CD4-positive, alpha-beta T cell treated with Interferon gamma for 1 hour (primary cell): ENCODE measurements at places on chromosomes 12 and 14.

- no peak for DNase-seq
Observed at GRCh38 chr12:84704856-84705255, 207.7 kb downstream of the SLC6A15 start.

- DNase-seq: no peak
Observed at GRCh38 chr12:62728741-62729140, 206.2 kb downstream of the PPM1H start.

- DNase-seq: no peak
Observed at GRCh38 chr12:105581420-105581819, 250.9 kb downstream of the C12orf75 start.

DNA sequence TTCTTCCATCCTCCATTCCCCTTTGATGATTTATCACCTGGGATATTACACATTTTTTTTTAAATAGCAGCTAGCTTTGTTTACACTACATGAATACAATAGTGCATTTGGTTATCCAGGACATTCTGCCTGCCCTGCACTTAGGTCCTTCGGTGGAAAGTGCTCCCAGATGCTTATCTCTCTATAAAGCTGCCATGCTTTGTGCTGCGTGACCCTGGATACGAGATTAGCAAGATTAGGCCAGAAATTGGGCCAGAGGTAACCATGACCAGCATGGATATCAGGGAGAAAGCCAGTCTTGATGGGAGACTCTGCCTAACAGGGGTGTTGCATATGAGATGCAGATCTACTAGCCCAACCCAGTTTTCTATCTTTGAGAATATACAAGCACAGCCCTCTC lies 12.1 kb upstream of the KRT83 start:
- no peak for DNase-seq

DNA sequence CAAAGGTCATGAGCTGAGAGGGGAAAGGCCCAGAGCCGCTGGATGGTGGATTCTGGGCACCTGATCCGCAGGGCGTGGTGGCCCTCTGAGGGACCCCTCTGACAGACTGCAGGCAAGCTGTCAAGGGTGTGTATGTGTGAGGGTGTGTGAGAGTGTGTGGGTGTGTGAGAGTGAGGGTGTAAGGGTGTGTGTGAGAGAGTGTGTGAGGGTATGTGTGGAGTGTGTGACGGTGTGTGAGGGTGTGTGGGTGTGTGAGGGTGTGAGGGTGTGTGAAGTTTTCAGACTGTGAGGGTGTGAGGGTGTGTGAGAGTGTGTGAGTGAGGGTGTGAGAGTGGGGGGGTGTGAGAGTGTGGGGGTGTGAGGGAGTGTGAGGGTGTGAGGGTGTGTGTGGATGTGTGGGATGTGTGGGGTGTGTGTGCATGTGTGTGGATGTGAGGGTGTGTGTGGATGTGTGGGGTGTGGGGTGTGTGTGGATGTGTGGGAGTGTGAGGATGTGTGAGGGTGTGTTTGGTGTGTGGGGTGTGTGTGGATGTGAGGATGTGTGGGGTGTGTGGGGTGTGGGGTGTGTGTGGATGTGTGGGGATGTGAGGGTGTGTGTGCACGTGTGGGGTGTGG lies 156.7 kb downstream of the TMEM121 start:
- DNase-seq: no peak

DNA sequence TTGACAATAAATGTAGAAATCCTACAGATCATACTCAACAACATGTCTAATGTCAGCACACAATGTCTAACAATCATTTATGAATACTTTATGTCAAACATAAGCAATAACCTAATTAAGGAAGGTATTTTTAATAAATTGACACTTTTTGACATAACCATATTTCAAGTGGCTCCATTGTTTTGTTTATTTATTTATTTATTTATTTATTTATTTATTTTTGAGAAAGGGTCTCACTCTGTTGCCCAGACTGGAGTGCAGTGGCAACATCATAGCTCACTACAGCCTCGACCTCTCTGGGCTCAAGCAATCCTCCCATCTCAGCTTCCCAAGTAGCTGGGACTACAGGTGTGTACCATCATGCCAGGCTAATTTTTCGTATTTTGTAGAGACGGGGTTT lies 267.6 kb upstream of the BTG1 start:
- no peak for DNase-seq
